ENCODE measurements at places on chromosomes 5 and 9.

DNA sequence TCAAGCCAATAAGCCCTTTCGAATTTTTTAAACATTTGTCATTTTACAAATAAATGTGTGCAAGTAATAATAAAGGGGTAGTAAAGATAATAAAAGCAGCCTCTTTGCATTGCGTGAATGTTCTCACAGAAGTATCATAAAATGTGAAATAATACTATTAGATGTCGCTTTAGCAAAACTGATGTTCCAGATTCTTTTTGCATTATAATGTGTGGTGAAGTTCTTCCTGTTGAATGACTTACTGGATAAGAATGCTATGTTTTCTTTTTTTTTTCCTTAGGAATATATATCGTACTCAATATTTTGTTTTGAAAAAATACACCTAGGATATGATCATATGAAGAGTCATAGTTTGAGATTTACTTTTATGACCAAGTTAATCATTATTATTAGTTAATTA lies 85.2 kb upstream of the CDH12 start:
- DNase-seq, result peak; percentile 9

- no peak for DNase-seq
These were observed 15.7 kb downstream of the CD274 start for GRCh38 chr9:5466005-5466404.

DNA sequence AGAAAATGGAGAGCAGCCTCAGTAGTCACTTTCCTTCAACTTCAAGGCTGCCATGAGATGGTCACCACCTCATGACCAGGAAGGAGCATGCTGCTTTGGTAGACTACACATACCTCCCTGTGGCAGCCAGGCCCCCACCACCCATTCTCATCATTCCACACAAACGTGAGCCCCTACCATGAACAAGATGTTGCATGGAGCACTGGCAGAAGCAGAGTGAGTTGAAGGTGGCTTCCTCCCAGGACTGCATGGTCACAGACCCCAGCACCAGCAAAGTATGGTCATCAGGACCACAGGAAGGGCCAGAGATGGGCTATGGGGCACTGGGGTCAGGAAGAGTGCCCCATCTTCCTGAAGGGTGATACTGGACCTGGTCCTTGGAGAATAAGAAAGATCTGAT lies 65.5 kb upstream of the FOXE1 start:
- no peak for DNase-seq

GRCh38 chr5:120345947-120346346 lies 118.2 kb upstream of the PRR16 start:
- no peak for DNase-seq

DNA sequence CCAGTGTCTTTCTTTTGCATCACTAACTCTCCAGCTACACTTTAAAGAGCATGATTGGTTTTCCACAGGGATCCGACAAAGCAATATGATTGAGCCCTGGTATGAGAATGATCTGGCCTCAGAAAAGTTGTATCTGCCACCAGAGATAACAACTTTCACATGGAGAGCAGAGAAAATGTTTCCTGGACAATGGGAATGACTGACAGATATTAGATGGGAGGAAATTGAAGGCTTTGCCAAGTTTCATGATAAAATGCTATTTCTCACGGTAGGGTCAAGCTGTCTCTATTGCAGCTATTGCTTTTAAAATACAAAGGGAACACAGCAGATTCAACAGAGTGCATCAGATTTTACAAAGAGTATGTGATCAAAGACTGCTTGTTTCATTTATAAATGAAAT lies 56.4 kb upstream of the GLIS3 start:
- no peak for DNase-seq

DNA sequence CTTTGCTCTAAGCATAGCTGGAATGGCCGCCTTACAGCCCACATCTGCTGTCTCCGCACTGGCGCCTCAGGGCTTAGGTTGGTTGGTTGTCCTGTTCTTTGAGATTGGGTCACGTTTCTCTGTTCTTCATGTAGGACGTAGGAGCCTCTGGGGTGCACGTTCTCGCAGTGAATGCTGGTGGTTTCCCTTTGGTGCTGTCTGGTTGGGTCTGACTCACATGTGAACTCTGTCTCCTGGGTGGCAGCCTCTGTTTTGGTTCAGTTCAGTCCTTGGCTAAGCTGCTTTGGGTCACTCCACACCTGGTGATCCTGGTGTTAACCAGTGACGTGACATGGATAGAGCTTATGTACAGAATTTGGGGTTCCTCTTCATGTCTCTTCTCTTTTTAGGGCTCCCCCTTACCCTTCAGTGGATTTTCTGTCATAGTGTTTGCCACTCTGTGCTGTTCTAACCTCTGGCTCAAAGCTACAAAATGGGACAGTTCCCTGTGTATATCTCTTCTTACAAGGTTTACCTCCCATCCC lies 12.6 kb upstream of the LPCAT1 start:
- no peak for DNase-seq

GRCh38 chr9:16241231-16241630 lies 629.2 kb downstream of the BNC2 start:
- DNase-seq, result peak; percentile 47

DNA sequence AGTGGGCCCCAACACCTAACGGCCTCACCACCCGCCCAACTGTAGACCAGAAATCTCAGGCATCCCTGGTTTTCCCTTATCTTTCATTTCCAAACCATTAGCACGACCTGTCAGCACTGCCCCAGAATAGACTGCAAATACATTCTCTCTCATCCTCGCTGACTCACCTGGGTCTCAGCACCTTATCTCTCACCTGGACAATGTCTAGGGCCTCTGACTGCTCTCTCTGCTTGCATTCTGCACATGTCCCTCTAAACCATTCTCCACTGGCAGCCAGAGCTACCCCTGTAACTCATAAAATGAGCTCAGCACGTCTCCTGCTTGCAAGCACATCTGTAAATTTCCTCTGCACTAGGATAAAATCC lies 12.7 kb downstream of the CKMT2 start:
- DNase-seq, result no peak

DNA sequence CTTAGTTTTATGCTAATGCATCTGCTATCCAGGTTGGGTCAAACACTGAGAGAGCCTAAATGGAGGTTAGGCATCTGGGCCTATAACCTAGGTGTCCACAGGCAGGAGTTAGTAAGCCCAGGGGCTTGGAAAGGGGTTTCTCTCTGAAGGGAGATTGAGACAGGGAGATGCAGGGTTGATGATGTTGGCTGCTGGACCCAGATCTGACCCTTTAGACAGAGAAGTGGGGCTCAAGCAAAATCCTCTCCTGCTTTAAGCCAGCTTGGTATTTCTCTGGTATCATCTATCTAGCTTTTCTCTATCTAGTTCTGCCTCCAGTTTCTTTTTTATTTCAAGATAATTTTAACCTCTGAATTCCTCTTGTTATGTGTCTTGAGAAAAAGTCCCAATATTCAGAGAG lies 18.3 kb upstream of the ANKRD55 start:
- no peak for DNase-seq

GRCh38 chr9:137070906-137071275 lies 534 bp upstream of the SAPCD2 start:
- DNase-seq, result no peak

GRCh38 chr9:101333926-101334702 lies 50.7 kb downstream of the BAAT start:
- DNase-seq, result no peak

DNA sequence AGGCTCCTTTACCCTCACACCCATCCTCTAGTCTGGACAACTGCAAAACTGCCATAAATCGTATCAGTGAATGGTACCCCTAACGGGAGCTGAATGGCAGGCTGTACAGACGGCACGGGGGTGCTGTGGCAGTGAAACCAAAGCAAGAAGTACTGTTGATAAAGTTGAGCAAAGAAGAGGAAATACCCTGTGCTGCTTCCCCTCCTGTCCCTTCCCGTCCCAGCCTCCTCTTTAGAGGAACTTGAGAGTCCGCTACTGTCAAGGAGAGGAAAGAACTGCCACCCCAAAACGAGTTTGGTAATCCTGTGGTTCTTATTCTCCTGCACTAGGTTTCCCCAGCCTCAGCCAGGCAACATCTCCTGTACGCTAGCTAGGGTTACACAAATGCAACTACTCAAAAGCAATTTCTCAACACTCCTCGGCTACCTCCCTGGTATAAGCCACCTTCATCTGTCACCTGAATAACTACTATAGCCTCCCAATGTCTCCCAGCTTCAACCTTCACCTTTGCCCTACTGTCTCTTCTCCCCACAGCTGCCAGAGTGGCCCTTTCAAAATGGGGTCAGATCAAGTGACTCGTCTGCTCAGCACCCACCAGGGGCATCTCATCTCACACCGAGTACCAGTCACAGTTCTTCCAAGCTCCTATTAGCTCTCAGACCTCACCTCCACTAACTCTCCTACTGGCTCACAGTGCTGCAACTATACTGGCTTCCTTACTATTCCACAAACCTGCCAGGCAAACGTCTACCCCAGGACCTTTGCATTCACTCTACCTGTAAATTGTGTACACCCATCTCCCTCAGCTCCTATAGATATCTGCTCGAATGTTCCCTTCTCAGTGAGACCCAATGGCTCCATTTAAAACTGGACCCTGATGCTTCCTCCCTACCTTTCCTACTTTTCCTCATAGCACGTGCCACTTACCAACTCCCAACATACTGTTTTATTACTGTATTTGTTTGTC lies 4.1 kb downstream of the GLRX start:
- DNase-seq, result no peak

GRCh38 chr5:122155546-122155945 lies 26.2 kb downstream of the ZNF474 start:
- DNase-seq, result no peak

- DNase-seq, result peak; percentile 13
These were observed 631 bp downstream of the B4GALT7 start for GRCh38 chr5:177600508-177601018.

- DNase-seq, result no peak
These were observed 245.3 kb downstream of the NFIB start for GRCh38 chr9:14068690-14069089.

- no peak for DNase-seq
These were observed 94.8 kb downstream of the NUDT12 start for GRCh38 chr5:103467831-103468230.

DNA sequence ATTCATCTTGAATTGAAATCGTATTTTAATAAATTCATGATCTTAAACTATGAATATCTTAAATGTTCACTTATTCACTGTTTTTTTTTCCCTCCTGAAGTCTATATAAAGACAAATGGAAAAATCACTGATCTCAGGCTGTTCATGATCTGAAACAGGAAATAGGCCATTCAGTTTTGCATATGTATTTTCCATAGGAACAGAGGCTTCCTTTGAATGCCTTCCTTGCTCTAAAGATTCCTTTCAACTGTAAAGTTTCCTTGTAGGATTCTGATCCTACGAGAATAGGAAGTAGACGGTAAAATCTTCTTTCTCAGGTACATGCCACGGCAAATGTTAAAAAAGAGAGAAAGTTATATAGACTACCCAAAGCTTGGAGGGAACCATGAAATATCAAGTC lies 194.4 kb upstream of the PPP1R2B start:
- DNase-seq, result no peak
